Breast epithelium (tissue), 4 donors: ENCODE measurements at places on chromosomes 13 and 19. TPM values are rescaled to one million over a fixed set of nuclear protein-coding genes. Genes with fewer than 3 reads are reported as not detected.

DNA sequence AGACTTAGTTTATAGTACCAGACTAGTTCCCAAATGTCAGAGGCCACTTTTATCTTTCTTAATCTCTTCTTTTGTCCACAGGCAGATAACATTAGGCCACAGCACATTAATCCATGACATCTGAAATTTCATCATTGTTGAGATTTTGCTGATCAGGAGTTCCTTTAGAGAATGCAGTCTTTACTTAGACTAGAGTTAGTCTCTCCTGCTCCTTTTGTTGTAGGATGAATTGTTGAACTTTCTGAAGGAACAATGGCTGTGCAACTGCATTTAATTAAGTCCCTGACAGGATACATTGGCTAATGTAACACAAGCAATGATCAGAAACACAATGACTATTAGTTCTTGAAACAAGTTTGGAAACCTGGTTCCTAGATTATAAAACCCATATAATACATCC, 266.3 kb downstream of the PCDH20 start:
- no peak for DNase-seq

N4BP2L2 gene
- 130 TPM for total RNA-seq

- no peak for DNase-seq
These were observed 95.3 kb upstream of the TNFSF11 start for GRCh38 chr13:42478531-42479156.

DNA sequence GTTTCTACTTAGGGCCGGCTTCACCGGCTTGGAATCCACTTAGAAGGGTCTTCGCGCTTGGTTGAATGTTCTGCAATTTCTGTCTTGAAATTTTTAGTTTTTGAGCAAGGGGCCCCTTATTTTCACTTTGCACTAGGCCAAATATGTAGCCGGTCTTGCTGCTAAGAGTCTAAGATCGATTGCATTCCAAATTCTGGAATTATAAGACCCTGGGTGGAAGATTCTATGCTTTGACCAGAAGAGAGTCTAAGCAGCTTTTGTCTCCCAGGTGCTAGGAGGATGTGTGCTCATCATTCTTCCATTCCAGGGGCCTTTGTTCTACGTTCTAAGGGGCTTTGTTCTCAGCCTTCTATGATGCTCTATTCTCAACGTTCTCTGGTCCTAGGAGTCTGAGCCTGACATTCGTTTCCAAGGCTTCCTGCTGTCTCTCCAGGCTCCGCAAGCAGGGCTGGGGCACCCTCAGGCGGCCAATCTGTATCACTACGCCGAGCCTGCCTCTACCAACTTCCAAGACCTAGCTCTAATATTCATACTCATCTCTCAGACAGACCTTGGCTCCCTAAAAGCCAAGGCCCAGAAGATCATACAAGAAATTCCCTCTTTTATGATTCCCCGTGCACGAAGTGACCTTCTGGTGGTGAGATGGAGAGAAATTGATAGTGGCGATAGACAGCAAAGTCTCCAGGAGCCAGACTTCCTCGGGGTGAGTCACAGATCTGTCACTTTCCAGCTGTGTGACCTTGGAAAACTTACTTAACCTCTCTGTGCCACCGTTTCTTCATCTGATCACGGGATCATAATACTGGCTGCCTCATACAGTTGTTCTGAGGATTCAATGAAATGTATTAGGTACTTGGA, 982 bp upstream of the DACT3 start:
- DNase-seq, result peak; percentile 85

DNA sequence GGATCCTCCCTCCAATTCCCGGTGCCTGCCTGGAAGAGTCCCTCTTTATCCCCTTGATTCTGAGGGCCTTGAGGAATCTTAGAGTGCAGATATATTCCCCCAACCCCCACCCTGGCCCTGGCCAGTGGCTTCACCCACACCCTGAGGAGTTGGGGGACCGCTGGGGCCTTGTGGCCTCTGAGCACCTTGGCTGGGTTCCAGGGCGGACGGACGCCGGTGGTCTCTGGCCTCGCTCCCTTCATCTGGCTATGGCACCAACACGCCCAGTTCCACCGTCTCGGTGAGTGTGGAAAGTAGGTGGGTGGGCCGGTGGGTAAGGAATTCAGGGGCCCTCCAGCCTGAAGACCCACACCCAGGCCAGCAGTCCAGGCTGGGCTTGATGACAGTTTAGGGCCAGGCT, 5.0 kb downstream of the MAST1 start:
- DNase-seq, result no peak

DNA sequence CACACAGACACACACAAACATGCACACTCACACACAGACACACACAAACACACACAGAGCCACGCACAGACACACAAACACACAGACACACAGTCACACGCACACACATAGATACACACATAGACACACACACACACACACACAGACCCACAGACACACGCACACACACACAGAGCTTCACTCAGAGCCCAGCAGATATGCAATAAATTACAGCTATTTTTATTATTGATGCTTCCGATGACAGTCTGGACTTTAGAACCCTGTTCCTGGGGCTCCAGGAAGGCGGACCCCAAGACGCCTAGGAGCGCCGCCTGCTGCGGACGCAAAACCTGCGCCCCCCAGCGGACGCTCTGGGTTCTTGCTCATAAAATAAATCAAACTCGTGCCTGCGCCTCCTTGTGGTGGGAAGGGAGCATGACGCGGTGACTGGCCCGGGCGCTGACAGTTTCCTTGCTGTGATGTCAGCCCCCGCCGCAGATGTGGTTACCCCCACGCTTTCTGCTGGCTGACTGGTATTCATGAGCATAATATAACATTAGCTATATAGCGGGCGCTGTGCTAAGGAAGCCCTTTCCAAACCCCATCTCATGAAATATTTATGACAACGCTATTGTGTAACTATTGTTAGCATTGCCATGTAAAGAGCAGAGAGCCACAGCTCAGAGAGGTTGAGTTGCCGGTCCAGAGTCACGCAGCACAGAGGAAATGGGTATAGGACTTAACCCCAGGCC, 64.4 kb upstream of the TM9SF2 start:
- DNase-seq, result peak; percentile 85

- no peak for DNase-seq
These were observed 867.0 kb downstream of the GPC5 start for GRCh38 chr13:92265408-92265807.

TBC1D4 gene
- 33.3 TPM for total RNA-seq

DNA sequence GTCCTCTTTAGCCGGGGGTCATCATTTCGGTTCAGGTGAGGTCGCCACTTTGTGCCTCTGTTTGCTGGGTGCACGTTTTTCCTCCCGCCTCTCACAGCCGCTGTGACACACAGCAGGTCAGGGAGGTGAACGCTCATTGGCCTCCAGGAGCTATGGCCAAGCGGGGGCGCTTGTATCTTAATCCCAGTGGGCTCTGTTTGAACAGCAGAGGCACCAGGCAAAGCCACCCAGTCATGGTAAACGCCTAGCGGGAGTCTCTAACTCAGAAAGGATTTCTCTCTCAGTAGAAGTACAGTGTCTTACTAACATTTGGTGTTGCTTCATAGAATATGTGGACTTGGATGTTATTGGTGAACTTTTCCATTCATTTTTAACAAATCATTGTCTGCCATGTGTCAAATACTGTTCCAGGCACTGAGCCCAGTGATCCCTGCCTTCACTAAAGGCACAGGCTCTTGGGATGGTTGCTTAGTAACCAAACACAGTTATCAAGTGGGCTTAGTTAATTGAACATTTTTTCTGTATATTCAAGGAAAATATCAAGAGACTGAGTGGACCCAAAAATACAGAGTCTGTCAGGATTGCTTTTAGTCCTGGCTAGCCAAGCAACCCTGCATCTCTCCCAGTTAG, 186.7 kb downstream of the STK24 start:
- no peak for DNase-seq

DNA sequence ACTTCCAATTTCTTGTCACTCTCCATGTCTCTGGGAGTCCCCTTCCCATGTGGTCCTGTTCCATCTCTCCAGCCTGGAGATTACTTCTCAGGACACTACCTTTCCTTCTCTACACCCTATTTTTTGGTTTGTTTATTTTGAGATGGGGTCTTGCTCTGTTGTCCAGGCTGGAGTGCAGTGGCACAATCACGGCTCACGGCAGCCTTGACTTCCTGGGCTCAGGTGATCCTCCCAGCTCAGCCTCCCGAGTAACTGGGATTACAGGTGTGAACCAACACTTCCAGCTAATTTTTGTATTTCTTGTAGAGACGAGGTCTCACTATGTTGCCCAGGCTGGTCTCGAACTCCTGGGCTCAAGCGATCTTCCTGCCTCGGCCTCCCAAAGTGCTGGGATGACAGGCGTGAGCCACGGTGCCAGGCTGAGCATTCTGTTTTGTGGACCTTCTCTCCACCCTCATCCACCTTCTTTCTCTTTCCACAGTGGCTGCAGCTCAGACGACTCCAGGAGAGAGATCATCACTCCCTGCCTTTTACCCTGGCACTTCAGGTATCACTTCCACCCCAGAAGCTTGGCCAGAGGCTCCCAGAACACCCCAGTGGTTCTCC, 644 bp downstream of the HCST start:
- no peak for DNase-seq

GFY gene
- not detected for total RNA-seq

KIR3DL2 gene
- total RNA-seq, result not detected

- no peak for DNase-seq
These were observed 12.0 kb downstream of the KHSRP start for GRCh38 chr19:6412447-6413091.

GRCh38 chr19:10126213-10126639, 6.5 kb upstream of the EIF3G start:
- DNase-seq, result no peak

CASP14 gene
- total RNA-seq, result not detected

OVOL3 gene
- not detected for total RNA-seq

DNA sequence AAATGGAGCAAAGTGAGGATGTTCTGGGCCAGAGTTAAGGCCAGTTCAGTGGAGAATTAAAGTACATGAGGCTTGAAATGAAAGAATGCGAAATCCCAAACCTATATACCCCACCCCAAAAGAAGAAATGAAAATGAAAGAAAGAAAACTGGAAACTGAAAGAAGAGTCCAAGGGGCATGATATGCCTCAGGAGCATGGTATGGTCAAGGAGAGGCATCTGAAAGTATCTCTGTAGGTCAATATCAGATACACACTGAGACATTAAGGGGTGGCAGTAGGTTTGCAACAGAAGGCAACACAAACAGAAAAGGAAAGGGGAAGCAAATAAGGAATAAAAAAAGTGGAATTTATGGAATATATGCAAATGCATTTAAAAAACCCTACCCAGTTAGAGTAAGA, 166.5 kb downstream of the COG6 start:
- DNase-seq, result no peak

- no peak for DNase-seq
These were observed 30.4 kb upstream of the SPATA13 start for GRCh38 chr13:24129914-24130774.

- no peak for DNase-seq
These were observed 16.2 kb downstream of the PSPC1 start for GRCh38 chr13:19766591-19766990.

DNA sequence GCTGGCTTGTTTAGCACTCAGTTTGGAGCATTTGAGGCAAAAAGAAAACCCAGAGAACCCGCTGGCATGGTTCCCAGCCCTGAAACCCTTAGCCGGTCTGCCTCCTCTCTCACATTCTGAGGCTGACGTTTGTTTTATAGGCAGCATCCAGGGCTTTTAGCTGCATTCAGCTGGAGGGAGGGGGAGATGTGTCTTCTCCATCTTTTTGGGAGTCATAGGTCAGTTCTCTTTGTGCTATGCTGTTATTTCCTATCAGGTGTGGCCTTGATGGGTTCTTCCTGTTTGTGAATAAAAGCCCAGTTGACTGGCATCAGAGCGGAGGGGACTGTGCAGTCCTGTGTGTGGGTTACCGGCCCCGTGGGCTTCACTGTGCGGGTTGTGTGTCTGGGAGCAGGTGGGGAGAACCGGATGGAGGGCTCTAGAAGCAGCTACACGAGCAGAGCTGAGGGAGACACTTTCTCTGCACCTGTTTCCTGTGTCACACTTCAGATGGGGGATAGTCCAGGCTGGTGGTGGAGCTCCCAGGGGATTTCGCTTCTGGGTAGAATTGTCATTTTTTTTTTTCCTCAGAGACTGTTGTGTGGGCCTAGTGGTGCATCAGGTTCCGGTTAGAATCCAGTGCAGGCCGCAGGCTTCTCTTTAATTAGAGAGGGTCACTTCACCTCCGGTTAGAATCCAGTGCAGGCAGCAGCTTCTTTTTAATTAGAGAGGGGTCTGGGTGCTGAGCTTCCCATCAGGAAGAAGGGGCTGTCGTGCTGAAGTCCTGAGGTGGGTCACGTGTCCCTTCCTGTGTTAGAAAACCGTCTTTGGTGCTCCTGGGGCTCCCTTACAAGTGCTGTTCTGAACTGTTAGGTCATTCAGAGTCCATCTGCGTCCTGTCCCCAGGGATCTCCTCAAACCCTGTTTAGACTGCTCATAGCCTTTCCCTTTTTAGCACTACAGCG, 69.6 kb downstream of the ARHGEF7 start:
- DNase-seq, result no peak
